Stimulated activated CD8-positive, alpha-beta memory T cell treated with anti-CD3 and anti-CD28 coated beads, Interleukin-15, amount 100 ng/mL, for 1 hour (primary cell): ENCODE measurements at places on chromosomes 7 and 10.

DNA sequence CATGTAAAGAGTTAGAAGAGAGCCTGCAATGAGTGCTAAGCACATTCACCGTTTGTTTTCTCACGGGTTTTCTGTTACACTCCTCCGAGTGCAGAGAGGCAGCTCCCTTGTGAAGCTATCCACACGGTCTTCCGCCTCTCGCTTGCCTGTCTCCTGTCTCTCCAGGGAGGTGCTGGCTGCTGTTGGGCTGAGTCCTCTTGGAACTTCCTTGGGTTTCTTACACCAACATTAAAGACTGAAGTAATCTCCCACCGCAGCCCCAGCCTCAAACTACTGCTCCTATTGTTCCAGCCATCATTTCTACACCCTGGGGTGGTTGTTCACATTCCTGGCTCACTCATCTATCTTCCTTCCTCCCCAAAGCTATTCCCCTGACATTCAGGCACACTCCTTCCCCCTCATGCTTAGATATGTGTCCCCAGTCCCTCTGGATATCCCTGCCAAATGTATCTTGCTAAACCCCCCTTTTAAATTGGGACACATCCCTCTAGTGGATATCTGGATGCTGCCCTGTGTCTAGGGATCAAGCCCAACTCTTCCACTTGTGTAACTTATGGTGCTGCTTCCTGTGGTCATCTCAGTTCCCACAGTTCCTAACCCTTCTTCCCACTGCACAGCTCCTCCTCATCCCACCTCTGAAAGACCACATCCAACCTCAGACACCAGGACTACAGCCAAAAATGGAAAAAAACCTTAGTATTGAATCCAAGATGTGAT, 14.1 kb downstream of the ESYT2 start:
- no peak for DNase-seq

GRCh38 chr7:149261316-149261828, 624 bp upstream of the ZNF783 start:
- no peak for DNase-seq

DNA sequence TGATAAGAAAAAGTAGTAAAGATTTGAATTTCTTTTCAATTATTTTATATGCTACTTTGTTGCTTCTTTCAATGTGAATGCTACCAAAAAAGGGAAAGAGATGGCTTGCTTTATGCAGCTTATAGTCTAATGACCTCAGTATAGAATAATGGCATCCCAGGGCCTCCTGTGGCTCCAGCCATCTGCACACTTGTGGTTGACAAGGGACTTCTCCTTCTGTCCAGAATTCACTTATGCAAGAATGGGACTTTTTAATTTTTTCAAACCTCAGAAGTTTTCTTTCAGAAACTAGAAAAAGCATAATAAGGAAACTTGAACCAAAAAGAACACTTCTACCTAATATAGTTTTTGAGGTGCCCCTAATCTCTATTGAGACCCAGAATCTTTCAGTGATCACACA, 310.9 kb downstream of the CTNNA3 start:
- no peak for DNase-seq

GRCh38 chr10:31197886-31198285, 121.1 kb upstream of the ZEB1 start:
- DNase-seq = no peak

GRCh38 chr7:155769701-155770100, 42.6 kb downstream of the SHH start:
- DNase-seq = no peak

DNA sequence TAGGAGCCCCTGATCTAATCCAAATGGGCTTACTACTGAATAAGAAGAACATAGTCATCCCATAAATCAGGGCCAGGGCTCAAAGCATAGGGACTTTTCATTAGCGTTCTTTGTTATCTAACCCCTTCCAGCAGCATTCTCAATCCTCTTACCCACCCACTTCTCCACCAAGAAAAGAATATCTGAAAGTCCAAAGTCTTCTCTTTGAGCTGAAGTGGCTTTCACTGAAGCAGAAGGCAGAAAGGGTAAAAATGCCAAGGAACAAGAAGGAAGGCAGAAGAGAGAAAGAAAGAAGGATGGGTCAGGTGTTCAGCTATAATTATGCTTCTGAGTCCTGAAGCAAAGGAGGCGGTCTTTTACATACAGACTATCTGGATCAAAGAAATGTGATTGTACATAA, 10.2 kb downstream of the TRPV5 start:
- DNase-seq = no peak

DNA sequence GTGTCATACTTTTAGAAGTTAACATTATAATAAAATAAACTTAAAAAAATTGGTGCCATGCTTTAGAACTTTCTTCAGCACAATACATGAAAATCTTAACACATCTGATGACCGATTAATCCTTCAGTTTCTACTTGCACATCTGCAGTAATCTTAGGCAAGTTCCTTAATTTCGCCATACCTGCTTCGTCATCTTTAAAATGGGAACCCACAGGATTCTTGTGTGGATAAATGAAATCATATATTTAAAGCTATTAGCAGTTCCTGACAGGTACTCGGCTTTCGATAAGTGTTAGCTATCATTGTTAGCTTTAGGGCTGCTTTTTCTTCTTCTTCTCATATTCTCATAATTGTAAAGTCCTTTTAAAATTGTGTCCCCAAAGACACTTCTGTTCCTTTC, 907 bp upstream of the VPS50 start:
- DNase-seq = no peak

DNA sequence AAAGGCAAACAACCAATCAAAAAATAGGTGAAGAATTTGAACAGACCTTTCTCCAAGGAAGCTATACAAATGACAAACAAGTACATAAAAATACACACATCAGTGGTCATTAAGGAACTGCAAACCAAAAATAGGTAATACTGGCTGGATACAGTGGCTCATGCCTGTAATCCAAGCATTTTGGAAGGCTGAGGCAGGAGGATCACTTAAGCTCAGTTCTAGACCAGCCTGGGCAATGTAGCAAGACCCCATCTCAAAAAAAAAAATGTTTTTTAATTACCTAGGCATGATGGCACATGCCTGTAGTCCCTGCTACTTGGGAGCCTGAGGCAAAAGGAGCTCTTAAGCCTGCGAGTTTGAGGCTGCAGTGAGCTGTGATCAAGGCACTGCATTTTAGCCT, 19.3 kb downstream of the CDCA7L start:
- no peak for DNase-seq

DNA sequence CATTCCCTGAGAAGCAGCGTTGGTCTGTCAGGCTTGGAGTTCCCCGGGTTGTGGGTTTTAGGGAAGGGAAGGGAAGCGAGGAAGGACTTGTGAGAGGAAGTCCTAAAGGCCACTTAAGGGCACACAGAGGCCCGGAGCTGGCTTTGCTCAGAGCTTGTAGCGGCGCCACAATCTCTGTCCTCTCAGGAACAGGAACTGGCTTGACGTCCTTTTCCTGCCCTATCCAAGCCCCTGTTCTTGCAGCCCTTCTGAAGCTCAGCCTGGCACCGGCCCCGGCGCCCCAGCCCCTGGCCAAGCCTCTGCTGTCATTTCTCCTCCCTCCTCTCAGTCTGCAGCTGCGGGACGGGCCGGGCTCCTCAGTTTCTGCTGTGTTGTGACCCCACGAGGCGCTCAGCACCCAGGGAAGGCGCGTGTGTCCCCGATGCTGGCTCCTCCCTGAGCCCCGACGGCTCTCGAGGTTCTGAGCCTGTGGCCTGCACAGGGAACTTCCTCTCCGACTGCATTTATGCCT, at the start of gene GIMAP8:
Gene GIMAP8 (plus strand): TSS at position 140 of the 511 bp plus-strand sequence. CDS start 16,069 bp downstream, outside the sequence.
- no peak for DNase-seq

GRCh38 chr7:261341-262250, 28.4 kb upstream of the FOXL3 start:
- no peak for DNase-seq

DNA sequence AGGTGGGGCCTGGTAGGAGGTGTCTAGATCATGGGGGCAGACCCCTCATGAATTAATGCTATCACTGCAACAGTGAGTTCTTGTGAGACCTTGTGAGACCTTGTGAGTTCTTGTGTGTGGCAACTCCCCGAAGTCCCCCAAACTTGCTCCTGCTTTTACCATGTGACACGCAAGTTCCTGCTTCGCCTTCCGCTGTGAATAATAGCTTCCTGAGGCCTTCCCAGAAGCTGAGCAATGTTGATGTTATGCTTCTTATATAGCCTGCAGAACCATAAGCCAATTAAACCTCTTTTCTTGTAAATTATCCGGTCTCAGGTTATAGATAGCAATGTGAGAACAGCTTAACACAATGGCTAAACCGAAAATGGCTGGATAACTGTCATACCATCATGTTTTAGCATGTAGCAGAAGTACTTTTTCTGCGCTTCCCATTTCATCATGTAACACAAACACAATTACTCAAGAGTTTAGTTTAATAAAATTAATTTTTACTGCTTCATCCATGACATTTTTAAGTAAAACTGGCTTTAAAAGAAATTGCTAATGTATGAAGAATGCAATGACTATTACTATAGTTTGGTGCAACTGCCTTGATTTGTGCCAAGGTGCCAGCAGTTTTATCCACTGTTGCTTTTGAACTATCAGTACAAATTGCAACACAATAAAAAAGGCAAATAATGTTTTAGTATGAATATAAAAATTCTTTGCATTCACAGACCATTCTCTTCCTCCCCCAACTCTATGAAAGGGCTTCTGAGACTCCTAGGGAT, 87.7 kb upstream of the TMEM168 start:
- no peak for DNase-seq

DNA sequence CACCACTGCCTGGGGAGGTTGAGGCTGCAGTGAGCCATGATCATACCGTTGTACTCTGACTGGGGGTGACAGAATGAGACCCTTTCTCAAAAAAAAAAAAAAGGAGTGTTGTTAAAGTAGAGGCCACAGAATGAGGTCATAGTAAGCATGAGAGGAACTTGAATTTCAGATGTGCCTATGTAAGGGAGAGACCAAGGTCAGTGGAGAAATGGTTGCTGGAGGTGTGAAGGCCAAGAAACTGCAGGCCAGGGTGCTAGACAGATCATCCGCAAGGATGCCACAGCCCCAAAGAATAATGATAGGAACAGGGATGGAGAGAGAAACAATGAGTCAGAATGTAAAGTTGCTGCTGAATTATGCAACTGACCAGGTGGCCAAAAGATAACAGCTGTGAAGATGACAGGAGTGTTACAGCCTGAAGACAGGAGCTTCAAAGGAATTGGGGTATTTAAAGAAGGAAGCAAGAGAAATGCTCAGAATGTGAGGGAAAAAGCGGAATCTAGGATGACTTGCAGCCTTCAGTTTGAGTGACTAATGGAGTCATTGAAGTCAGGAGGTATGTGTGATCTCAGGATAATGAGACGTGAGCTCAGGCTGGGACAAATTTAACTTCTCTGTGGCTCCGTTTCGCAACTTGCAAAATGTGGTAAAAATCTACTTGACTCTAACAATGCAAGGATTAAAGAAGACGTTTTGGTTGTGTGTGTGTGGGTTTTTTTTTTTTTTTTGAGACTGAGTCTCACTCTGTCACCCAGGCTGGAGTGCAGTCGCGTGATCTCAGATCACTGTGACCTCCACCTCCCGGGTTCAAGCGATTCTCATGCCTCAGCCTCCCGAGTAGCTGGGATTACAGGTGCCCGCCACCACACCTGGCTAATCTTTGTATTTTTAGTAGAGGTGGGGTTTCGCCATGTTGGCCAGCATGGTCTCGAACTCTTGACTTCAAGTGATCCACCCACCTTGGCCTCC, 22.2 kb downstream of the TYW1B start:
- no peak for DNase-seq

DNA sequence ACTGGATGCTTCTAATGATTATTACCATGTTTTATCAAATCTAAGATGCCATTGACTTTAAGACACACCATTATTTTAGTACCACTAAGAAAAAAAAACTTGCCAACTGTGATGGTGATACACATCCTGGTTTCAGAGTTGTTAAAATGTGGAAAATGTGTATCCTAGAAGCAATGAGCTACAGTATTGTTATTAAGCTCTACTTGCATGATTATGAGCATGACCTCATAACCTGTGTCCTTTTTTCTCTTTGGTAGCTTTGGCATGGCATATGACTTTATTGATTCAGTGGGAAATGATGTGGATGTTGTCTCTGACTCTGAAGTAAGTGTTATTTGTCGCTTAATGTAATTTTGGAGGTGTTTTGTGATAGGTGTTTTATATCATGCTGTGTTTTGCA, 3.3 kb downstream of the EDRF1 start:
- no peak for DNase-seq

DNA sequence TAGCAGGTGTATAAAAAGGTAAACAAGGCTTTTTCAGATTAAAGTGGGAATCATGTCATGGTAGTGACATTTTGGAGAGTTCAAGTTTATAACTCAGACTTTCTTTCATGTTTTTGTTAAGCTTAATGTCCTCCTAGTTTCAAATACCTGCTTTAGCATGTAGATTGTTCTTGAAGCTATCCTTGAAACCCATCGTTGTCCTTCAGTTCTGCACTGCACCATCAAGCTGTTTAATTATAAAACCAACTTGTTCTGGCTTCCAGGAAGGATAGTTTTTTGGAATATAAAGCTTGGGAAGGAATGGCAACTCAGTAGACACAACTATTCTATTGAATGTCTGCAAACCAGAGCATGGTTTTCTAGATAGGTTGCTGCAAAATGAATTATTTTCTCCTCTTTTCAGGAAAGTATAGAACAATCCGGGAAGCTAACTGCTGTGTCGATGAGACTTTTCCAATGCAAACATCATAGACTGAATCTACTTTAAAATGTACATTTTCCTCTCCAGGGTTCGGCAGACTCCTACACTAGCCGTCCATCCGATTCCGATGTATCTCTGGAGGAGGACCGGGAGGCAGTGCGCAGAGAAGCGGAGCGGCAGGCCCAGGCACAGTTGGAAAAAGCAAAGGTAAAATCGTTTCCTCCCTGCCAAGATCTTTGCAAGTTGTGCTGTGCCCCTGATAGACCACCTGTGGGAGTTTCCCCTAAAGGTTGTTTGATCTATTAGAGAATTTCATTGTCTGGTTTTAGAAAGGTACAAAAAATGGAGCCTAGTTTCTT, 249.8 kb downstream of the NSUN6 start:
- DNase-seq = no peak

GRCh38 chr7:151428378-151429236, 11.3 kb downstream of the CRYGN start:
- no peak for DNase-seq

- DNase-seq = no peak
Observed at GRCh38 chr10:131769571-131770410, 131.0 kb upstream of the PPP2R2D start.

DNA sequence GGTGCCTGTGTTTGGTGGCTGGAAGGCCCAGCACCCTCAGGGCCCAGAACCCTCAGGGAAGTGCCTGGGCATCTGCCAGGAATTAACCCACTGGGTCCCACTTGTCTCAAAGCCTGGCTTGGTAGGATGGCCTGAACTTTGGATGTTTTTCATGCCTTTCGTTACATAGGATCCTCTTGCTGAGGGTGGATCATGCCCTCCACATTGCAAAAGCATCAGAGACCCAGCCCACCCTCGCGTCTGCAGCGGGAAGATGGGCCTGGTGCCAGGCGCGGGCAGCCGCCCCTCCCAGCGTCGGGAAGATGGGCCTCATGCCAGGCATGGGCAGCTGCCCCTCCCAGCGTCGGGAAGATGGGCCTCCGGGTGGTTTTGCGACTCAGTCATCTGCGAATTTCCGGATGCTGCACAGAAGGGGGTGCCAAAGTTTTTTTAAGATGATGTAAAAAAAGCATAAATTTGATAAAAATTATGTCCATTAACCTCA, 51.9 kb upstream of the PRKAR1B start:
- no peak for DNase-seq

- no peak for DNase-seq
Observed at GRCh38 chr10:94443549-94443948, 41.2 kb downstream of the TBC1D12 start.
